Neural crest cell (in vitro differentiated cells): ENCODE measurements at places on chromosomes 12 and 14. TPM values are rescaled to one million over a fixed set of nuclear protein-coding genes. Genes with fewer than 3 reads are reported as not detected.

Gene SEL1L
- 47.0 and 49.4 TPM in 2 replicates for total RNA-seq

Gene TMEM119
- total RNA-seq: 0.72 and 1.0 TPM in 2 replicates

DNA sequence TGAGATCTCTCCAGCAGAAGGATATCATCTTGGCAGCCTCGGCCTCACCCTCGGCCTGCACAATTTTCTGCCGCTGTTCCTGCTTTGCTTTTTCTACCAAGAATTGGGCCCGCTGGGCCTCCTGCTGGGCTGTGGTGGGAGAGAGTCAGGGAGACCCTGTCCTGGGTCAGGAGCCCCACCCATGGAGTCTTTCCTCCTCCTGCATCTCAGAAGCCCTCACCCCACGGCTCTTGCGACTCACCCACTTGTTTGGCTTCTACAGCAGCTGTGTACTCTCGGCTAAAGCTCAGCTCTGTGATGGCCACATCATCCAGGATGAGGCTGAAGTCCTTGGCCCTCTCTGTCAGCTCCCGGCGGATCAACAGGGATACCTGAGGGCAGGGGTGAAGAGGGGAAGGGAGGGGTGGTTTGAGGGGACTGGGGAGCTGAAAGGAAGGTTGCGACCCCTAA lies 2.8 kb downstream of the PHB2 start:
- no peak overlapping the region for H3K27ac ChIP-seq
- H3K27me3 ChIP-seq: no peaks in the 10 kb centered on the region
- H3K4me3 ChIP-seq: peak overlapping the region; percentile 62

- peak; percentile 40 for DNase-seq
- H3K4me1 ChIP-seq: no peaks in the 10 kb centered on the region
- H3K36me3 ChIP-seq: no peaks in the 10 kb centered on the region
- H3K27me3 ChIP-seq: no peaks in the 10 kb centered on the region
- H3K4me3 ChIP-seq: no peak overlapping the region
These were observed 308.0 kb downstream of the PPFIA2 start for GRCh38 chr12:81450920-81451739.

Gene RNASE7
- total RNA-seq: not detected in 2 replicates

Gene SOAT2
- not detected in 2 replicates for total RNA-seq
